ENCODE measurements at places on chromosomes 5 and 9.

- no peak for DNase-seq
Measured at GRCh38 chr9:129237803-129238202, 59.7 kb upstream of the IER5L start.

DNA sequence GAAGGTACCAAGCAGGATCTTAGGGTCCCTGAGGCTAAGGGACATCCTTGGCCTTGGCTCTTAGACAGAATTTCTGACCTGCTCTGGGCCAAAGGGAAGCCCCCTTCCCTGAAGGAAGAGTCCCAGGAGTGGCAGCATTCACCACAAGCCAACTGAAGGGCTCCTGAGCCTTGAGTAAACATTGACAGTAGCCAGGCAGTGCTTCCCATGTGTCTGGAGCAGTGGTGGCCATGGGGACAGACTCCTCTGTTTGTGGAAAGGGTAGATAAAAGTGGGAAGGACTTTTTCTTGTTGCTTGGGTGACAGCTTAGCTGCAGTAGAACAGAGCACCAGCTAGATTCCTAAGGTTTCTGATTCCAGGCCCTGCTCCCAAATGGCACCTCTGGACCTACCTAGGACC, 61.4 kb upstream of the VLDLR start:
- no peak for DNase-seq

- no peak for DNase-seq
Measured at GRCh38 chr9:128499920-128500319, 4.6 kb upstream of the GLE1 start.

DNA sequence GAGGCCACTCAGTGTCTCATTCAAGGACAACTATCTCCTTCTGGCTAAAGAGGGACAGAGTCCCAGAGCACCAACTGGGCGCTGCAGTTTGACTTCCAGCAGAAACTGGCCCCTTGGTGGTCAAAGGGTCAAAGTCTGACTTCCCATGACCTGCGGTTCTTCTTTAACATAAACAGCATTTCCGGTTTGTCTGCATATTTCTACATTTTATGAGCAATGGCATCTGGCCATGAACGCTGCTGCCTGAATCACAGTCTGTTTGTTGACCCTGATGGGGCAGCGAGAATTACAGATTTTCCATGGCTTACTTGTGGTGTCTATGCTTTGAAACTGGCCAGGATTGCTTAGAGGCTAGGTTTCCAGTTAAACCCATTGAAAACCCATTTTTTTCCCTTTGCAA, 1.3 kb downstream of the TNFSF15 start:
- DNase-seq = no peak

DNA sequence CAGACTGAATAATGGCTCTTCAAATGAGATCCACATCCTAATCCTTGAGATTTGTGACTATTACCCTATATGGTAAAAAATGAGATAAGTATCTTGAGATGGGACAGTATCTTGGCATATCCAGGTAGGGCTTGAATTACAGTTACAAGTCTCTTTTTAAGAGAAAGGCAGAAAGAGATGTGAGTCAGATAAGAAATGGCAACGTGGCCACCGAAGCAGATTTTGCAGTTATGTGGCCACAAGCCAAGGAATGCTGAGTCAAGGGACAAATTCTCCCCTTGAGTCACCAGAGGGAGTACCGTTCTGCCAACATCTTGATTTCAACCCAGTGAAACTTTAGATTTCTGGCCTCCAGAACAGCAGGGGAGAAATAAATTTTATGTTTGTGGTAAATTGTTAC, 1983.0 kb upstream of the C9orf72 start:
- no peak for DNase-seq

DNA sequence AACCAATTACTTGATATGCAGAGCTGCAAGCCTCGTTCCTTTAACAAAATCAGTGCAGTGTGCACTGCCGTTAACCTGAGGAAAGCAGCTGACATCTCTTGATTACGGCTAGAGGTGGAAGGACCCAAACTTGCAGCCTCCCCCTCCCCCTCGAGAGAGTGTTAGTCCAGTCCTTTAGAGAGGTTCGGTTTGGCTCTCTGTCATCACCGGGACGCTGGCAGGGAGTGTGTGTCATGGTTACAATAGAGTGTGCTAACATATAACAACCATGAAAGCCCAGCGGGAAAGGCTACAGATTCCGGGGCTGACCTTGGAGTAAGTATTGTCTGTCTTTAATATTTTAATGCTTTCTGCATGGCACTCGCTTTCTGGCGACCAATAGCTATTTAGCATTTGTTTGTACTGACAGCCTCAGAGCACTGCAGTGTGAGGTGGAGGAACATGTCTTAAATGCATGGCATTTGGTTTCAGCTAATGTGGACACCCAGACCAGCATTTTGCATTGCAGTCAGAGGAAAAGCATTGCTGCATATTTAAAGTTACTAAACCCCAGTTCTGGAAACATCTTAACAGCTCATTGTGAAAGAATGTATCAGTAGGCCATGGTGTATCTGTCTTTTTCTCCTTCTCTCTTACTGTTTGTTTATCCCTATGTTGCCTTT, 237.5 kb downstream of the CD180 start:
- no peak for DNase-seq

GRCh38 chr5:150639377-150639692, 1.1 kb upstream of the SYNPO start:
- no peak for DNase-seq

DNA sequence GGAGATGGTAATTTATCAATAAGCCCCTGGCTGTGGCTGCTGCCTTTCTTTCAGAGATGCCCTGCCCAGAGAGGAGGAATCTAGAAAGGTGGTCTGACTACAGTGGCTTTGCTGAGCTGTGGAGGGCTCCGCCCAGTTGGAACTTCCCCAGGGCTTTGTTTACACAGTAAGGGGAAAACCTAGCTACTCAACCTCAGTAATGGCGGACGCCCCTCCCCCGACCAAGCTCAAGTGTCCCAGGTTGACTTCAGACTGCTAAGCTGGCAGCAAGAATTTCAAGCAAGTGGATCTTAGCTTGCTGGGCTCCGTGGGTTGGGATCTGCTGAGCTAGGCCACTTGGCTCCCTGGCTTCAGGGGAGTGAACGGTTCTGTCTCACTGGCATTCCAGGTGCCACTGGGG, 865.4 kb upstream of the ACO1 start:
- no peak for DNase-seq

All from SIG-M5 (cell line).